ENCODE measurements at places on chromosomes 13 and 19.

- no peak for DNase-seq
These were observed 26.6 kb downstream of the ZSWIM9 start for GRCh38 chr19:48196933-48197665.

DNA sequence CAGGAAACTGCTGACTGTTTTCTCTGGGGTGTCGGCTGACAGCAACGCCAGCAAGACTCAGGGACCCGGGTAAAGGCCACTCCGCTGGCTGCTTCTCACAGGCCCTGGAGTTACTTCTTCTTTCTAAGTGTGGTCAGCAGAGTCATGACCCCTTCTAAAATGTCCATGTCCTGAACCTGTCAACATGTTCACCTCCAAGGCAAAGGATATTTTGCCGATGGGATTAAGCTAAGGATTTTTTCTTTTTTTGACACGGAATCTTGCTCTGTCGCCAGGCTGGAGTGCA is 7.9 kb downstream of the PEX11G start:
- DNase-seq, result no peak

DNA sequence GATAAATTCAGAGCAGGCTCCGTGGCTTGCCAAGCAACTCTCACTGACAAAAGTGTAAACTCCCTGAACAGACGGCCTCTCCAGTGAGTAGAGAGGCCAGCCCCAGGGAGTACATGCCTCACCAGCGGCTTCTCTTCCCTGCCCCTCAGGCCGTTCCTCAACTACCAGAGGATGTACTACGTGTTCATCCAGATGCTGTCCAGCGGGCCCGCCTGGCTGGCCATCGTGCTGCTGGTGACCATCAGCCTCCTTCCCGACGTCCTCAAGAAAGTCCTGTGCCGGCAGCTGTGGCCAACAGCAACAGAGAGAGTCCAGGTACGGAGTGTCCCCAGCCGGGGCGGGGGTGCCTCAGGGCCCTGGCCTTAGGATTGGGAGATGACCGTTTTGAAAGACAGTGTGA is 93.4 kb upstream of the MCF2L start:
- DNase-seq, result no peak

- no peak for DNase-seq
These were observed 204.3 kb downstream of the DNAJC15 start for GRCh38 chr13:43227721-43228120.

DNA sequence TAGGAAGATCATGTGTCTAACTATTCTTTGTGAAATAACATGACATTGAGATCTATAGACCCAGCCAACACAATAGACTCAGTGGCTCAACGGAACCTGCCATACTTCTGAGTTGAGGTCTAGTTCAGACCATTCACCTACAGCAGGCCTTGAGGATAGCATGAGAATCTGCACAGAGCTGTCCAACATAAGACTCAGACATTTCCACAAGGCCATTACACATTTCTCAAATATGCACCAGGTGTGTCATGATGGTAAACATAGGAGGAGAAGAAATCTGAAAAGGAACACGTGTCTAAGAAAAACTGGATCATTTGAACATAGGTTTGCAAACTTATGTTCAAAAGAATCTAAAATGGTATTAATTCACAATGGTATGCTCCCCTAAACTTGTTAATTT is 421.4 kb downstream of the SLITRK6 start:
- DNase-seq, result no peak

GRCh38 chr19:16522559-16523377 is 19.5 kb downstream of the CHERP start:
- DNase-seq, result no peak

GRCh38 chr19:5337708-5338655 is 2.6 kb downstream of the PTPRS start:
- DNase-seq, result no peak

DNA sequence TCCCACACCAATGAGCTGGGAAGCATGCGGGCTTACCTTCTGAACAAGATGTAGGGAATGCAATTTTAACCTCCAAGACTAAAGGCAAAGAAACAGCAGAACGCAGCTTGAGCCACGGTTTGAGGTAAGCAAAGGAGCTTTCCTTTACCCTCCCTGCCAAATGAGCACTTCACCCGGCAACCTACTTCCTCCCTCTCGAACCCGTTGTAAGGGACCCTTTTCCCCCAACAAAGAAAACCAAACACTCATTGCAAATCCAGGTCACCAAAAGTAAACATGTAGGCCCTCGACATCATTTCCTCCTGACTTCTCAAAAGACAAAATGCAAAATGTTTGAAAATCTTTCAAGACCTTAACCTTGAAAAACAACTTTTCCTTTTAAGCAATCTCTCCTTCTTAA is 65.3 kb downstream of the ABCC4 start:
- no peak for DNase-seq
